Lung (tissue), 17 donors: ENCODE measurements at places on chromosomes 3 and 15.

- DNase-seq, result no peak
Observed at GRCh38 chr15:73165844-73166243, 113.6 kb downstream of the NEO1 start.

DNA sequence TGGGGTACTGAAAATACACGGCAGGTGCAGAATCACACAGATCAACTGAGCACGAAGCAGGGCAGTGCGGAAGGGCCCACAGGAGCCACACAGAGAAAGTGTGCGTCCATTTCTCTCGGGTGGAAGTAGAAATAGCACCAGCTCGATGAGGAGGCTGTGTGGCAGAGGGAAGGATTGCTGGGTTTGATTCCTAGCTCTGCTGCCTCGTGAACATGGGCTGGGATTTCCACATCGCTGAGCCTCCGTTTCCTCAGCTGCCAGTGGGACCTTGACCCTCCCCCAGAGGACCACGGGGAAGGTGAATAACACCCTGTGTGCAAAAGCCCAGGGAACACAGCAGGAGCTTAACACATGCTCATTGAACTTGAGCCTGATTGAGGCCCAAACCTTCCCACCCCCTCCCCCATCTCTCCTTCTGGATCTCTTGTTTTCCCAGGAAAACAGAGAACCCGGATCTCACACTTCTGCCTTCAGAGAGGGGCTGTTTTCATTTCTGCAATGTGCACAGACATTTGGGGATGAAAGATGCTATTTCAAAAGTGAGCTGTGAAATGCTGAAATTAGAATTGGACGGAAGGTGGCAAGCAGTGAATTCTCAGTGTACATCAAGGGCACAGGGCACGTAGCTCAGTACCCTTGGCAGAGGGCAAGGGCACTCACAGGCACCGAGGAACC, 38.4 kb downstream of the ABTB1 start:
- DNase-seq, result no peak

DNA sequence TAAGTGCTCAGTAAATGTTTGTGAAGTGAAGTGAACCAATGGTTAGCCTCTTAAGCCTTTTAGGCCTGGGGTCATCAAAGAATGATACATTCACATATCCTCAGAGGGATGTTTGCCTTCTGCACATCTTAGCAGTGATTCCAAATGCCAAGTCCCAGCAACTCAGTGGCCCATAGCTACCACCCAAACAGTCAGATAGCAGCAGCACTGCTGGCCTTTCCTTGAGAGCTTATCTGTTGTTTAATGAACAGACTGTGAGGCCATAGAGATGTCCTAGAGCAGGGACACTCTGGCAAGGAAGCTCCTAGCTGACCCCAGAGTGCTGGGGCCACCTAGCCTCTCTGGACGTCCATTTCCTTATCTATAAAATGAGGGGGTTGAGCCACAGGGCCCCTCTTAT, 86.8 kb downstream of the CYP19A1 start:
- DNase-seq, result no peak

GRCh38 chr15:80915472-80915871, 74.1 kb downstream of the MESD start:
- no peak for DNase-seq
